Thyroid gland (tissue), 4 donors: ENCODE measurements at places on chromosomes 1 and 21. TPM values are rescaled to one million over a fixed set of nuclear protein-coding genes. Genes with fewer than 3 reads are reported as not detected.

DNA sequence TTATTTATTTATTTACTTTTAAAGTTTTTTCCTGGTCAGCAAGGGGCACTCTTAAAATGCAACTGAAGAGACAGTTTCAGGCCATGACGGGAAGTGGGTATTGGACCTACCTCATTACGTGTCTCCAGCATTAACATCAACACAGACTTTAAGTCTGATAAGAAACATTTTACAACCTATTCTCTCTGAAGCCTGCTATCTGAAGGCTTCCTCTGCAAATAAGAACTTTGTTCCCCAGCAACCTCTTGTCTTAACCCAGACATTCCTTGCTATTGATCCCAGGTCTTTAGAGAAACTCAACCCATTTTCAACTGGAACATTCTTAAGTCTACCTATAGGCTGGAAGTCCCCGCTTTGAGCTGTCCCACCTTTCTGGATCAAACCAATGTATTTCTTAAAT, 258.3 kb upstream of the TMPRSS15 start:
- DNase-seq, result no peak
- no peaks in the 10 kb centered on the region for H3K4me1 ChIP-seq

DNA sequence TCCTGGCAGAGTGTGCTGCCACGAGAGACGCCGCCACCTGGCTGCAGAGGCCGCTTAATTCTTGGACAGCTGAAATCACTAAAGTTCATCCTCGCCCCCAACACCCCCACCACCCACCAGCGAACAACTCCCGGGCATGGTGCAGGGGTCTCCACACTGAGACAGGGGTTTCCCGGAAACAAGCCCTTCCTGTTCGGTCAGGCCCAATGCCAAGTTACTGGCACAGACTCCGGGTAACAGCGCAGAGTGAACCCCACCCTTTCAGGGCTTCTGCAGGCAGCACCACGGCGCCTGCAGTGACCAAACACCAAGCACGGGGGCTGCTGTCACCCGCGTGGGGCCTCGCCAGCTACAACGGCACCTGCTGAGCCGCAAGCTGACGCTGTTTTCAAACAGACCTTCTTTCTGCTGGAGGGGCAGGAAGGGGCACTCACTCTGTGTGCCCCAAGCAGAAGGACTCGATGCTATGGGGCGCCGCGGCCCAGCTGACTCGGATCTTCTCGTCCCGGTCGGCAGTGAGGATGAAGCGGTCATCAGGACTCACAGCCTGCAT, 17.4 kb downstream of the WDR4 start:
- DNase-seq, result no peak
- H3K4me3 ChIP-seq, result no peak overlapping the region
- H3K27me3 ChIP-seq, result no peaks in the 10 kb centered on the region
- no peak overlapping the region for H3K27ac ChIP-seq
- peaks cover 17% of the 10 kb centered on the region for H3K36me3 ChIP-seq
- H3K4me1 ChIP-seq, result peaks cover 17% of the 10 kb centered on the region

DNA sequence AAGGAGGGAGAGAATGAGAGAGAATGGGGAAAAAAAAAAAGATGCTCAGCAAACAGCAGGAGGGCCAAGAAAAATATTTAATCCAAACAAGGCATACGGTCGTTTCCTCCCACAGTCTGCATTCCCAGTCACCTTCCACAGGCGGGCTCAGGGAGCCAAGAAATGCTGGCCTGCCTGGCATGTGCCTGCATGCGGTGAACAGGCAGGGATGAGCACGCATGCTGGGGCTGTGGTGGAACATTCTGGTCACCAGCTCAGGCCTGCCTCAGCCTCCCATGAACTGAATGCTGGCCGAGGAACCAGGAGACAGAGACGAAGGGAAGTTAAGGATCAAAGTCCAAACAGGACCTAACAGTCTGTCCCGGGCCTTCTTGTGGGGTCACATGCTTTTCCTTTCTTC, 335.3 kb downstream of the ASTN1 start:
- no peaks in the 10 kb centered on the region for H3K4me1 ChIP-seq
- H3K4me3 ChIP-seq, result no peak overlapping the region
- H3K27me3 ChIP-seq, result no peaks in the 10 kb centered on the region
- no peak overlapping the region for H3K27ac ChIP-seq
- no peak for DNase-seq
- H3K36me3 ChIP-seq, result no peaks in the 10 kb centered on the region

Gene MCM3AP
- total RNA-seq, result 89.8 TPM
